K562 (cell line): ENCODE measurements at places on chromosomes 7 and 10.

GRCh38 chr7:36153571-36154097 is 580 bp downstream of the EEPD1 start:
- DNase-seq = no peak

- no peak for DNase-seq
Measured at GRCh38 chr10:101725296-101726114, 30.5 kb upstream of the FBXW4 start.

GRCh38 chr7:118418433-118418832 is 193.9 kb downstream of the ANKRD7 start:
- no peak for DNase-seq

DNA sequence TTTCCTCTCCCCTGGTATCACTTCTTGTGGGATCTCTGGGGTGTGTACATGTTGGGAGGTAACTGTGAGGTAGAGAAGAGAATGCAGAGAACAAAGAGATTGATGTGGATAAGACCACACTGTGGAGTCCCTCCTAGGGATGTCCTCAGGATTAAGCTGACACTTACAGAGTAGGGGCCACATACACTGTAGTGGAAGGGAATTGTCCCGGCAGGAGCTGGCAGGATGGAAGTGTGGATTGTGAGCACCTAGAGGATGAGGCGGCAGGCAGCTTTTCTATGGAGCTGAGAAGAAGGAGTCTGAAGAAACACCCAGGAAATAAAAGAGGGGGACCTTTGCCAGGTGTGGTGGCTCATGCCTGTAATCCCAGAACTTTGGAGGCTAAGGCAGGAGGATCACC is 13.5 kb downstream of the AGFG2 start:
- no peak for DNase-seq

- DNase-seq = no peak
Measured at GRCh38 chr10:20596911-20597310, 300.2 kb downstream of the NEBL start.

- DNase-seq = no peak
Measured at GRCh38 chr10:45491061-45491460, 117.0 kb downstream of the ALOX5 start.

- DNase-seq = no peak
Measured at GRCh38 chr7:98567991-98568390, 49.1 kb upstream of the NPTX2 start.

GRCh38 chr10:90968328-90969081 is 47.6 kb upstream of the ANKRD1 start:
- no peak for DNase-seq

DNA sequence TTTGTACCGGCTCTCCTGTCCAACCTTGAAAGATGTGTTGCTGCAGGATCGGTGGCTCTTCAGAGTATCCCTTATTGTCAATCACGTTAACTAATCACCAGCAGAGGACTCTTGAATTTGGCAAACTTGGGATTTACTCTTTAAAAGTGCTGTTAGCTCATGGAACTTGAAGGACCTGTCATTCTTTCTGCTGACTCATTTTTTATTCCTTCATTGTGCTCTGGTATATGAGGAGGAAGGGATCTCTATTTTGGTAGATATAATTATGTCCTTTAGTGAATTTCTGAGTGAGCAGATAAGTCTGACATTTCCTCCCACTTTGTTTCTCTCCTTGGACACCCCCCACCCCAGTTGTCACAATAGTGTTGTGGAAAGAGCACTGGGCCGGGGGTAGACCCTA is 175.1 kb upstream of the HDAC9 start:
- DNase-seq = no peak

DNA sequence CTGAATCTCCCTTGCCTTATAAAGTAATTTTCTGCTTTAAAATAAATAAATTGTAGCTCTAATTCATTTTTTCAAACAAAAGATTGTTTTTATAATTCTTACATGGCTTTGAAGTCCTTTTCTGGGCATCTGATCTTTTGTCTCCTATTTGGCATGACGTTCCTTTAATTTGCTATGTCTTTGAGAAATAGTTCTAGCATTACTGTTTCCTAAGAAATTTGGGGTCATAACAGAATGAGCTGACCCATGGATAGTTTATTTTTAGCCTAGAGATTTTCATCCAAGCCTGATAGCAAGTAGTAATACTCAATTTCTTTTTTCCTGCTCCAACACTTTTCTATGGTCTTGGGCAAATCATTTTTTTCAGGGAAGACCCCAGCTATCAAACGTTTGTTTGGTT is 31.4 kb downstream of the CCDC71L start:
- DNase-seq = no peak

GRCh38 chr7:139999516-139999915 is 63.2 kb downstream of the PARP12 start:
- DNase-seq = no peak

- no peak for DNase-seq
Measured at GRCh38 chr7:148056406-148056805, 534.2 kb upstream of the C7orf33 start.

DNA sequence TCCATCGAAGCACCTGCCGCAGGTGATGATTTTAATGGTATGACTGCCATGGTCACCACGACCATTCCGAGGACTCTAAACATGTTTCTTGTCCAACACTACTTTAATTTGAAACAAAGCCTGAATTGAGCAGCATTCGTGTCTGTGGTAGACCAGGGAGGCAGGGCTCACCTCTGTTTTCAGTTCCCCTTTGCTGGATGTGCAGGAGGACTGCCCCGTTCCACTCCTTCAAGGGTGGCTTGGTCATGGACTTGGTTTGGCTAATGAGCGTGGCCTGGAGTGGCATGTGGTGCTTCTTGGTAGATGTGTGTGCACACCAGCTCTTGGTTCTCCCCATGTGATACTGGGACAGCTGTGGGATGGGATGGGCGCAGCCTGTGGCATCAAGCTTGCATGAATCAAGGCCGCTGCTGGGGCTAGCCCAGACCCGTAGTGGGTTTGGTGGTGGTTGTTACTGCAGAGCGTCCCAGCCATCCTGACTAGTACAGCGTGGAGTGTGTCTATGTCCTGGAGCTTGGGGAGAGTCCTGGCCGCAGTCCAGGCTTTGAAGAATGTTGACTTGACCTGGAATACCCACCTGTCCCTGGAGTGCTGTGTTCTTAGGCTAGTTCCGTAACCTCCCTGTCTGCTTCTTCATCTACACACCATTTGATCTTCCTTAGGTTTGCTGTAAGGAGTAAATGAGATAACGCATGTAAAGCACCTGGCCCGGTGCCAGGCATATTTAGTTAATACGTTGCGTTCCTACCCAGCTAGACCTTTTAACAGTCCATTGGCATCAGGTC is 34.8 kb downstream of the MGMT start:
- no peak for DNase-seq

GRCh38 chr10:90313576-90314325 is 544.1 kb downstream of the HTR7 start:
- no peak for DNase-seq

DNA sequence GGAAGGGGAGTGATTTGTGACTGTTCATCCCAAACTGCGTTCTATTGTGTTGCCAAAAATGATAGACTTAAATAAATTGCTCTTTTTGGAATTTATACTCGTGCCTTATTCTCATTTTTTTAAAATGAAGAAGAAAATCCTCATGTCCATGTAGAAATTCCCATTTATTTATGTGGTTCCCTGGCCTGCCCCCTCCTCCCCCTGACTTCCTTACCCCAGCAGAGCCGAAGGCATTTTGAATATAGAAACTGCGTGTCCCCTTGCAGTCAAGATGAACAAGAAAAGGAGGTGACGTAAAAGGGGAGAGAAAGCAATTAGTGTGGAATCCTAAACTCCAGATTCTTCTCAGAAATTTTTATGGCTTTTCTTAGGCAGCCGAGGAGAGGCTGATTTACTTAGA is 126.1 kb downstream of the FAM204A start:
- DNase-seq = no peak

DNA sequence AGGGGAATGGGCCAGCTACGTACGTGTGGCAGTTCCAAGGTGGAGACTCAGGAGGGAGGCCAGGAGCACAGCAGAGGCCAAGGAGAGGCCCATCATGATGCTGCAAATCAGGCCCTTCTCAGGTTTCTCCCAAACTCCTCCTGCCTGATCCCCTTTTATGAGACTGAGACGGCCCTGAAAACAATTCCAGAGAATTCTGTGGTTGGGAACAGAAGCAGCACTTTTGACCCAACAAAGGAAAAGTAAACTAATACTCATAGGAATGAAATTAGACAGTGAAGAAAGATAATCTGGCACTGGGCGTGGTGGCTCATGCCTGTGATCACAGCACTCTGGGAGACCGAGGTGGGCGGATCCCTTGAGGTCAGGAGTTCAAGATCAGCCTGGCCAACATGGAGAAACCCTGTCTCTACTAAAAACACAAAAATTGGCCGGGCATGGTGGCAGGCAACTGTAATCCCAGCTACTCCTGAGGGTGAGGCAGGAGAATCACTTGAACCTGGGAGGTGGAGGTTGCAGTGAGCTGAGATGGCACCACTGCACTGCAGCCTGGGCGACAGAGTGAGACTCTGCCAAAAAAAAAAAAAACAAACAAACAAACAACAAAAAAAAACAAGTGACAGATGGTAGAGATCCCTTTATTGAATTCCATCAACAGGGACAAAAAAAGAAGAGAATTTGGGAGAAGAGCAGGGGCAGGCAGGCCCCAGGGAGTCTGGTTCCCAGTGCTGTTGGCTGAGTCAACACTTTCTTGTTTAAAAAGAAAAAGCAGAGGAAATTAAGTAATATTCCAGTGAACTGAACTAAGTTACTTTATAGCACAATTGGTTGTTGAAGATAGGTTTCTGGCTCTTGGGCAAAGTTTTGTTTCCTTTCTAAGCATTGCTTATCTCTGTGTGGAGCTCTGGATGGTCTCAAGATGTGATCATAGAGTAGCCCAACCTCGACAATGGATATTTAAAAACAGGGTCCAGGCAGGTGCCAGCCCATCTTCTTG is at the start of gene CCL26:
CCL26 (minus strand) TSS at position 131 of the 997 bp plus-strand sequence; CDS start at position 96, 35 bp downstream.
- peak; percentile 85 for DNase-seq

- peak; percentile 18 for DNase-seq
Measured at GRCh38 chr10:3735175-3735574, 49.8 kb downstream of the KLF6 start.

GRCh38 chr10:86681047-86681446 is 12.7 kb downstream of the LDB3 start:
- no peak for DNase-seq

DNA sequence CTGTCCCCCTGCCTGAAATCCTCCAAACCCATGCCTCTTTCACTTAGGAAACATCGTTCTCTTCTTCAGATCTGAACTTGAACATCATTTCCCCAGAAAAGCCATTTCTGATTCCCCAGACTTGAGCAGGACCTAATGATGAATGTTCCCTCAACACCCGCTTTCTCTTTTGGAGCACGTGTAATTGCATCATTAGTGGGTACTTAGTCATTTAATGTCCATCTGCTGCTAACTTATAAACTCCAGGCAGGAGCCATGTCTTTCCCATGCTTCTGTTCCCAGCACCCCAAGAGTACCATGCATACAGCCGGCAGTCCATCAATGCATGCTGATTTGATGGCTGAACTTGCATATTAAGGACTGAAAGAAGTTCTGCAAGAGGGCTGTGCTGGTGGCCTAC is 36.5 kb upstream of the ECHDC3 start:
- no peak for DNase-seq
